Spinal cord (tissue), 10 donors: ENCODE measurements at places on chromosomes 5 and 9. TPM values are rescaled to one million over a fixed set of nuclear protein-coding genes. Genes with fewer than 3 reads are reported as not detected.

- DNase-seq, result no peak
These were observed 92.6 kb upstream of the ZNF618 start for GRCh38 chr9:113783475-113783874.

- DNase-seq, result no peak
These were observed 567.3 kb upstream of the KLF4 start for GRCh38 chr9:108056805-108057386.

Gene PDE8B
- 12.7 TPM for total RNA-seq

GRCh38 chr5:67518227-67518626, 321.6 kb upstream of the CD180 start:
- no peak for DNase-seq

DNA sequence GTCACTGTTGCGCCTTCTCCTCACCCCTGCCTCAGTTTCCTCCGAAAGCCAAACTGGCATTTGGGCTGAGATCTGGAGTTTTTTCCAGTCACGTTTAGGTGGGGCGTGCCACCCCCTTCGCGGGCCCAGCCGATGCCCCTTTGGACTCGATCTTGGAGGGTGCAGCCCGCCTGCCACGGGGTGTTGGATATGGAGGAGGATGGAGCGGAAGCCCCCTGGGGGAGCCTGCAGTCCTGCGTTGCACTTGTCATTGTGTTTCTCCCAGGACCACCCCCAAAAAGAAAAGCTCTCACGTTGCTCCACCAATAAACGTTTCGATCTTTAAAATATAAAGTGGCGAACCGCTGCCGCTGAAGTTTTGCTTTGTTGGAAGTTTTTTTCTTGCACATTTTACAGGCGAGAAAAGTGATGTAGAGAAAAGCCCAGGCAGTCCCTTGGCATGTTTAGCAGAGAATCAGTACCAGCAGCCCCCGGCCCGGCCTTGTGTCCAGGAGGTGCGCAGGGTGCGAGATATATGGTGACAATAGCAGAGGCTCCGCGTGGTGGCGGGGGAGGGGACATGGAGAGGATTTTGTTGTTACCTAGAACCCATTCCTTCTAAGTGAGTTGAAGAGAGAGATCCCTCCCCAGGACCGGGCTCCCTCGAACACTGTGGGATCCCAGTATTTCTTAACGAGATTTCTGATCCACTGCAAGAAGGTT, 681 bp downstream of the F2R start:
- no peak for DNase-seq

Gene IER5L
- total RNA-seq, result 17.5 TPM

GRCh38 chr9:33795819-33796218, 458 bp downstream of the PRSS3 start:
- no peak for DNase-seq

- DNase-seq, result no peak
These were observed 41.7 kb upstream of the SLC9A3 start for GRCh38 chr5:565782-566440.

Gene ZBED3
- total RNA-seq, result 3.9 TPM

- peak; percentile 85 for DNase-seq
These were observed 54.3 kb upstream of the BOD1 start for GRCh38 chr5:173670791-173671120.

DNA sequence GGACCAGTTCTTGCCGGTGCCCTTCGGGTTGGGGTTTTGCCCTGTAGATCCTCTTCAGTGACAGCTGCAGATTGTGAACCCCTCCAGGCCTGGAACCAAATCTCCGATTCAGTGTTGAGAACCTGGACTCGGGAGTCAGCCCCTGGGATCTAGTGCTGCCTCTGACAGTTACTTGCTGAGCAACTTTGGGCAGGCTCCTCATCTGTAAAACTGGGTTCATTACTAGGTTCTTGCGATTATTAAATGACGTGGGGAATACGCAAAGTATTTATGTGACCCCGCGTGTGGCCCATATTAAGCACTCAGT, 600 bp downstream of the ERCC6L2 start:
- DNase-seq, result no peak

Gene SLC6A7
- 11.3 TPM for total RNA-seq

DNA sequence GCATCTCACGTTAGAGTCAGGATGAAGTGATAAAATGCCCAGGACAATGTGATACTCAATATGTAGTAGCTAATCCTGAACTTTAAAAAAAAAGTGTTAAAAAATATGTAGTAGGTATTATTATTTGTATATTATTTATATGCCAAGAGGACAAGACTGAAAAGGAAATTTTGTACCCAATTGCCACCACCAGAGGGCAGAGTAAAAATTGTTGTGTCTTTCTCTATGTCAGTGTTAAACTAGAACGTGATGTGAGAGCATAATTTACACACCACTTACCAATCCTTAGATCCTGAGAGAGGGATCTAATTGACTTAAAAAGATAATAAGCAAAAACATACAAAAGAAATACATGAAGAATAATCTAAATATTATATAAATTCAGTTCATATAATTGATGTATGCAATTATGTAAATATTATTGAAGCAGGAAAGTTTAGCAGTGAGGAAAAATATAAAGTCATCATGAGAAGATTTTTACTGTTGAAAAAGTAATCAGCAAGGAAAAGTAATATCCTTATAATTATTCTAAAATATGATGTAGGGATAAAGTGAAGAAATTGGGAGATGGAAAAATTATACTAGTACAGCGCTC, 288.9 kb downstream of the RAB3C start:
- no peak for DNase-seq

DNA sequence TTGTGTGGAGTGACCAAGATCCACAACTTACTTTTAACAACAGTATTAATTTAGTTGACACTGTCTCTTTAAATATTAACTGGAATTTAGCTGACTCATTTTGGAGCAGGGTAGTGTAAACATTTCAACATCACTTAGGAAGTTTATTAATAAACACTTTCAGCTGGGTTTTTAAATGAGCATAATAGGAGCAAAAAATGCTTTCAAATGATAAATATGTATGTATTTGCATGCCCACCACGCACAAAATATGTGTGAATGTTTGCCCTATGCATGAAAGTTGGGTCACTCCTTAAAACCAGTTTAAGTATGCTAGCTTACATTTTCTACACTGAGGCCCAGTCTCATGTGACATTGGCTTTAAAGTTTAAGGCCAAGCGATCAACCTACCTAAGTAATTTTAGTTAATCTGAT, 2.9 kb downstream of the ZFAND5 start:
- DNase-seq, result no peak

DNA sequence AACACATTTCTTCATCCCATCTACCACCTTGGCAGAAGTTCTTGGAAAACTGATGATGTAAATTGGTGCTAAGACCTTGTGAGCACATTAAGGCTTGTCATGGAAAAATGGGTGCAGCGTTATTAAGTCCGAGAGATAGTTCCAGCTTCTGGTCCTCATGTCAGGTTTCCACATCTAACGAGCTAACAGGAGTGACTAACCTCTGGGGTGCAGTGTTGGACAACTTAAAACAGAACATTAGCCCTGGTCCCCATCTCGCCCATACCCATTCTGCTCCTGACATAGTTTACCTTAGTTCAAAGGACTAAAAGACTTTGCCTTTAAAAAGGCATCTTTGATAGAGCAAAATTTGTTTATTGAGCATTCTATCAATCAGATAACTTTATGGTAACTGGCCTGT, 128.0 kb downstream of the SLC1A3 start:
- DNase-seq, result no peak

DNA sequence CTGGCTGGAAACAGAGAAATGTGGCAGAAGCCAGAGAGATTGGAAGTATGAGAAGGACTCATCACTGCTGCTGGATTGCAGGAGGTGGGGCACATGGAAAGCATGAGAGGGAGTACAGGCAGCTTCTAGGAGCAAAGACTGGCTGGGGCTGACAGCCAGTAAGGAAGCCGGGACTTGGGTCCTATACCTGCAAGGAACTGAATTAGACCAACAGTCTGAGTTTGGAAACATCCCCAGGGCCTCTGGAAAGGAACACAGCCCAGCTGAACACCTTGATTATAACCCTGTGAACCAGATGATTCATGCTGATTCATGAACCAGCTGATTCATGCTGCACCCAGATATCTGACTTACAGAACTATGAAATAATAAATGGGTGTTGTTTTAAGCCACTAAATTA, 93.4 kb downstream of the OSTF1 start:
- no peak for DNase-seq

DNA sequence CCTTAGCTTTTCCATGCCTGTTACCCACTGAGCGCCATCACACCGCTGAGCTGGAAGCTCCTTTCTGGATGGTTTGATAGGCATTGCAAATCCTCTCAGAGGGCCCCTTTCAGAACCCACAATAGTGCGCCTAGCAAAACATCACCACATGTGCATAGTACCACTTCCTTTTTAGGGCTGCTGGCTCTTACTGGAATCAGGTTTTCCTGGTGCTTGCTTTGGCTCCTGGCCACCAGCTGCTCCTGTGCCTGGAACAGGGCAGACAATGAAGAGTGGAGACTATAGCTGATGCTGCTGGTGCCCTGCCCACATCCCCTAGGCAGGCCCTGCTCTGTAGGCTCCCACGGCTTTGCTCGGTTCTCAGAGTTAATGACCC, 163.6 kb upstream of the SEMA6A start:
- peak; percentile 35 for DNase-seq

Gene FAM240B
- total RNA-seq, result not detected

GRCh38 chr5:158839638-158840037, 260.1 kb downstream of the EBF1 start:
- DNase-seq, result no peak

DNA sequence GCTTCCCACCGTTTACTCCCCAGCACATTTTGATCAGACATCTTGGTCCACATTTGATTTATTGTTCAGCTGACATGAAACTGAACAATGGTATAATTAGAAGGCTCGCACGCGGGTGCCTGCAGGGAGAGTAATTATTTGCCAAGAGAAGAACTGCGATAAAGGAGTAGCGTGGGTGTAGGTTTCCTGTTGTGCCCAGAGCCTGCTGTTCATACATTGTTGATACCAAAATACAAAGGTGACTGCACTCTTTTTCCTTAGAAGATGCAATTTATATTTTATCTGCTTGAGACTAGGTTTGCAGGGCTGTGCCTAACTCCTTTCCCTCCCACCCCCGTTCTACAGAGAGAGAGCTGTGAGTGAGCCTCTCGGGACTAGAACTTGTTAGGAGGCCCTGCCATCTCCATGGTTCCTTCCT, 241.8 kb upstream of the MSX2 start:
- DNase-seq, result no peak

Gene SLCO6A1
- total RNA-seq, result not detected

Gene PCDHGB2
- 6.7 TPM for total RNA-seq

DNA sequence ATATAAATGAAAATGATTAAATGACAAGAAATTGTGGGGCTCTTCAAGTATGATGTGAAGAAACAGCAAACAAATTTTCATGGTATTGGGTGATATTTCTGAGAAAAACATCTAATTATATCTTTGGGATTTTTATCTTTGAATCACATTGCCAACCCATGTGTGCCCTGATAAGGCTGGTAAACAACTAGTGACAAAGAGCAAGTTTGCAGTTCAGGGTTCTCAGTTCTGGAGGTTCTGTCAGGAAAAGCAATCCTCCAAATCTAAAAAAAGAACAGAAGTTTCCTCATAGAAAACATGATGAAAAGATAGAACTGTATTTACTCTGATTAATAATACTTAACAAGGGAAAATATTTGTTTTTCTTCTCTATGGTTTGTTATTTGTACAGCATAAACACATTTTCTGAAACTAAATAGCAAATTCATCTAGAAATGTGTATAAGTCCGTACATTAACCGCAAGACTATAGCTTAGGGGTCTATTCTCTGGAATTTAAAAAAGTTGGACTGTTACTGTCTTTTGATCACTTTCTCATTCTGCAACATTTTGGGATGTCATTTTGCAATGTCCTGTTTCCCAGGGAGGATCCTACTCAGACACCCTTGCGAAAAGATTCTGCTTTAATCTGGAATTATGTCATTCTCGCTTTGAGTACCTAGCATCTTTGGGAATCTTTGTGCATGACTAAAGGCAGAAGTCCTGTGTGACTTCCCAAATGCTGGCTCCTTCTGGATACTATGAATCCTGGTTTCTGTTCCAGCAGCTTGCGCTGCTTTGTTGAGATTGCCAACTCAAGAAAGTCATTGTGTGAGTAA, 308.5 kb downstream of the ADGRV1 start:
- DNase-seq, result no peak

Gene AGXT2
- total RNA-seq, result 0.11 TPM

- no peak for DNase-seq
These were observed 39.4 kb upstream of the TRAF1 start for GRCh38 chr9:120966013-120966369.

- no peak for DNase-seq
These were observed 98.0 kb upstream of the PITX1 start for GRCh38 chr5:135131801-135132680.

DNA sequence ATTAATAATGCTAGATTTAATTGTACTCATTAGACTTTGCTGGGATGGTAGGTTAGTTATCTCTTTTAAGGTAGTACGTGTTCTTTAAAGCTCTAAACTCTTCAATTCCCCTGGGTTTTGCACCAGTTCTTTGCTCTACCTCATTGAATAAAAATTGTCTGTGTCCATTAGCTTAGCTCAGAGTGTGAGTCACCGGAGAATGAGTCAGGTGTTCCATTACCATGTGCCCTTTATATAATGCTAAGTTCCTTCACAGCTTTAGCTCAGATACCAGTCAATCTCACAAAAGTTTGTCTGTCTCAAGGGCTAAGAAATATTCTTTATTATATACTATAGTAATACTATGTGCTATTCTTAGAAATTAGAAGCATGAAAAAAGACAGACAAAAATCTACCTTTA, 339.4 kb downstream of the PRELID2 start:
- no peak for DNase-seq

Gene TLR4
- total RNA-seq, result 35.2 TPM
